ENCODE measurements at places on chromosomes 16 and 17.
A peak's percentile ranks its signal among the peaks of the same experiment; 100 is the strongest.

DNA sequence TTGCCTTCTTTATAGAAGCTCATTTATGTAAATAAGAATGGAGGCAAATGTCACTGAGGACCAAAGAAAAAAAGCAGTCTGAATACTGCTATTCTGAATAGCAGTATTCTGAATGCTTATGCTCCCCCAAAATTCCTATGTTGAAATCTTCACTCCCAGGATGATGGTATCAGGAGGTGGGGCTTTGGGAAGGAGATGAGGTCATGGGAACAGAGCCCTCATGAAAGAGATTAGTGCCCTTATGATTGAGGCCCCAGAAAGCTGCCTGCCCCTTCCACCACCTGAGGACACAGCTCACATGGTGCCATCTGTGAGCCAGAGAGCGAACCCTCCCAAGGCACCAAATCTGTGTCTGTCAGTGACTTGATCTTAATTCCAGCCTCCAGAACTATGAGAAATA is 28.8 kb downstream of the HEATR6 start:
- DNase-seq = no peak

DNA sequence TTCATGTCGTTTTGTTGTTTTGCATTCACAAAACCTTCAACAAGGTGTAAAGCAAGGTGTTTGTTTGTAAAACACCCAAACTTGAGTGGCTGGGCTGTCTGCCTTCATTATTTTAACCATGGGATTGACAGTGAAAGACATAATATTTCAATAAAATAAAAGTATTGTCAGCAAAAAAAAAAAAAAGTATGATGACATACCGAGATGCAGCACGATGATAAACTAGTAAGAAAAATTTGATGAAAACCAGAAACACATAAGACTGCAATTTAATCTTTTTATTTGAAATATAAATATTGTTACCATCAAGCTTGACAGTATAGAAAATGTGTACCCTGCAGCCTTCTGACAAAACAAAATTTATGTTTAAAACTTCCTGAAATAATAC is 419.3 kb upstream of the DYNLRB2 start:
- no peak for DNase-seq

DNA sequence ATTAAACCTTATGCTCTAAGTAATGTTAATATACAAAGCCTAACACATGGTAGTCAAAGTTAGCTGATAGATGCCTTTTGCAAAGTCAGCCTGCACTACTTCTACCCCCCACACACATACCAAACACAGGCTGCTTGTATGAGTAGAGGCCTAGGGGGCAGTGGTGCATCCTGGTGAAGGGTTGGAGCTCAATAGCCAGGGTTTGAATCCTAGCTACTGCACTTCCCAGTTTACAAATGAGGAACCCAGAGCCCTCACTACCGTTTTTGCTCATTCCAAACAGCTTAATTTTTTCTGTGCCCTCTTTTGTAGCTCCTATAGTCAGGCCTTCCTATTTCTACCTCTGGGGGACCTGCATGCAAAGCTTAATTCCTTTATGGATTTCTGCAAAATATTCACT is 18.9 kb upstream of the HYDIN start:
- no peak for DNase-seq

DNA sequence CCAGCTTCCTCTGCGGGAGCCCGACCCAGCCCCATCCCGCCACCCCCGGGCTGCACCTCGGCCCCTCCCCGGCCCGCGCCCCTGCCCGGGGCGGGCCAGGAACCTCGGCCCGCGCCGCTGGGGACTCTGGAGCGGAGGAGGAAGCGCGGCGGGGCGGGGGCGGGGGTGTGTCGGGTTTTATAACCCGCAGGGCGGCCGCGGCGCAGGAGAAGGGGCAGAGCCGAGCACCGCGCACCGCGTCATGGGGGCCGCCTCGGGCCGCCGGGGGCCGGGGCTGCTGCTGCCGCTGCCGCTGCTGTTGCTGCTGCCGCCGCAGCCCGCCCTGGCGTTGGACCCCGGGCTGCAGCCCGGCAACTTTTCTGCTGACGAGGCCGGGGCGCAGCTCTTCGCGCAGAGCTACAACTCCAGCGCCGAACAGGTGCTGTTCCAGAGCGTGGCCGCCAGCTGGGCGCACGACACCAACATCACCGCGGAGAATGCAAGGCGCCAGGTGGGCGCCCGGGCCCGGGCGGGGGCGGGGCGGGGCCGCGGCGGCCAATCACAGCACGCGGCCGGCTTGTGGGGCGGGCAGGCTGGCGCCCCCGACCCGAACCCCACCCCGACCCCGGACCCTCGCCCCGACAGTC is at the start of gene ACE:
Gene ACE (plus strand): TSS at position 208 of the 626 bp plus-strand sequence. CDS start 34 bp downstream, at position 242.
- DNase-seq = peak; percentile 37

DNA sequence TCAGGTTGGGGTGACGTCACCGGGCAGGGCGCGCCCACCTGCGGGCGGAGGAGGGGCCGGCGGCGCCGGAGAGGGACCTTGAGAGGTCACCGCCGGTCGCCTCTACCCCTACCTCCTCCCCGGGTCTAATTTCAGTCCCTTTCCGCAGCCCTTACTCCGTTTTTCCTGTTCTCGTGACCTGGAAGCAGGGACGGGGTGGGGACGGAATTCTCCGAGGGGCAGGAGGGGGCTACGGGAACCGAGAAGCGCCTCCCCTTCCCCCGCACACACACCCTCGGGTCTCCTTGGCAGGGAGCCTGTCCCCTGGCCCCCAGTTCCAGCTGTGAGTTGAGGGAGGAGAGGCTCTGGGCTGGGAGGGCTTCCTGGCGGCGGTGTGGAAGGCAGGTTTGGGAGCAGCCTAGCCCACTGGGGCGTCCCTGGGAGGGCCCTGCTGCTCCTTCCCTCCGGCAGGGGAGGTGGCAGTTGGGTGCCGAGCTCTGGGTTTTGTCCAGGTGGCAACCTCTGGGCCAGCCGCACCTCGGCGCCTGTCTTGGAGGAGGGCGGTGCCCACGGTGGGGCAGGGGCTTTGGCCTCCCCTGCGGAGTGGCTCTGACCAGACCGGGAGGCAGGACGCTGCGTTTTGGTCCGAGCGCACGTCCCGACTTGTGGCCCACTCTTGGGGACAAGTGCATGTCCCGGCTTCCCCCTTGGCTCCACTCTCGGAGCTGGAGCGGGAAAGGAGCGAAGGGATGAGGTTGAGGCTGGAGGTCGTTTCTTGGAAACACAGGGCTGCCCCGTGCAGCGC is 773 bp downstream of the SYNGR3 start:
- peak; percentile 22 for DNase-seq

DNA sequence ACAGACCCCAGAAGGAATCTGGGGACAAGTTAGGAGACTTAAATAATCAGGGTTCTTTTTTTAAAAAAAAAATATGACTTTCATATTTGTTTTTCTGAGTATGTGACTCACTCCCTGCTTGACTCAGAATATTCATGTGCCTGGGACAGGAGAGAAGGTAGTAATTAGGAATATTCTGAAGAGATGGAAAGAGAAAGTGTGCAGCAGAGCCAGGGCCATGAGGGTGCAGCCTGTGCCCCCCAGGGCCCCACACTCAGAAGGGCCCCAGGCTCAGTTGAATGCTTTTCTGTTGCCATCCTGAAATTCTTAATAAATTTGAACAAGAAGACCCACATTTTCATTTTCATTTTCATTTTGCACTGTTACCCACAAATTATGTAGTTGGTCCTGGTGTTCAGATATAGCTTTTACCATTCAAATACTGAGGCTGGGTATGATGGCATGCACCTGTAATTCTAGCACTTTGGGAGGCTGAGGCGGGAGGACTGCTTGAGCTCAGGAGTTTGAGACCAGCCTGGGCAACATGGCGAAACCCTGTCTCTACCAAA is 11.5 kb upstream of the LONP2 start:
- DNase-seq = no peak

DNA sequence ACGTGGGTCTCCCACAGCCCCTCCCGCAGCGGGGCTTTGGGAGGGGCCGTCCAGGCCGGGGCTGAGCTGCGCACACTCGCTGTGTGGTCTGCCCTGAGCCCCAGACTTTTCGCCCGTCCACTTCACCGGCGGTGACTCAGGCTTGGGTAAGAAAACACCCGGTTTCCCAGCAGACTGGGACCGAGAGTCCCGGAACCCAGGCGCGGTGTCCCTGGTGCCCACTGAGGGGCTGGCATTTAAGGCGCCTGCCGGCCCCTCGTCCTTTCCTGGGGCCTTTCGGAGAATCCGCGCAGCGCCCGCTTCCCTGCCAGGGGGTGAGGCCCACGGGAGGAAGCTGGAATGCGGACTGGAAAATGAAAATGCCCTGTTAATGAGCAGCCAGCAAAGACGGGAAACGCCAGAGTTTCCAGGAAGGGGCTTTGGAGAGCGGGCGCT is 100.3 kb downstream of the C16orf95 start:
- DNase-seq = no peak

GRCh38 chr17:35018814-35019213 is 38.5 kb downstream of the LIG3 start:
- DNase-seq = no peak

DNA sequence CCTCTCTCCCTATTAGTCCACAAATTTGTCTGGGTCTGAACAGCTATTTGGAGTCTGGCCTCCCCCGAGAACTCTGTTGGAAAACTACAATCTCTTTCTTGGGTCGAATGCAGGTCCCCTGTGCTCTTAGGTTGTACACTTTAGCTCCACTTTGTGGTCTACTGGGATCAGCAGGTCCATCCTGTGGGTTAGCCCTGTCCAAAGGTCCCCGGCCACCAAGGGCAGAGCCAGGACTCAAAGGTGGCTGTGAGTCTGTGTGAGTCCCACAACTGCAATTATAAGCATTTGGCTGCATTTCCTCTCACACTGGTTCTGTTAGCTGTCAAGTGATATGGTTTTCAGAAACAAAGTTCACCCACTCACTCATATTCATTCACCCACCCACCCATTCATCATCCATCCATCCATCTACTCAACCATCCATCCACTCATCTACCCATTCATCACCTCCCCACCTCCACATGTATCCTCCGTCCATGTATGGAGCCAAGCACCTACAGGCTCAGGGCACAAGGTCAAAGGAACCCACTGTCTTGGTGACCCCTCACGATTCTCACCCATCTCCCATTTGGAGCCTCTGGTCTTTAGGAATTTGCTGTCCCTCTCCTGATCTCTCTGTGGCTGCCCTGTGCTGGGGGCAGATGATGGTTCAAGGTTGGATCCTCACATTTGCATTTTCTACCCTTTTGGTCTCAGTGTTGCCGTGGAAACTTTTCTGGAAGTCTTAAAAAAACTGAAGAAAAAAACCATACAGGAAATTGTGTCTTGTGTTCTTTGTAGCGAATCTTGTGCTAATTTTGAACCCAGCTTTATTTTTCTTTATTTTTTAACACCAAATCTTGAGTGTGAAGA is 45.8 kb downstream of the IRF8 start:
- DNase-seq = no peak

GRCh38 chr17:40915199-40915661 is 22.2 kb downstream of the KRT23 start:
- DNase-seq = no peak

DNA sequence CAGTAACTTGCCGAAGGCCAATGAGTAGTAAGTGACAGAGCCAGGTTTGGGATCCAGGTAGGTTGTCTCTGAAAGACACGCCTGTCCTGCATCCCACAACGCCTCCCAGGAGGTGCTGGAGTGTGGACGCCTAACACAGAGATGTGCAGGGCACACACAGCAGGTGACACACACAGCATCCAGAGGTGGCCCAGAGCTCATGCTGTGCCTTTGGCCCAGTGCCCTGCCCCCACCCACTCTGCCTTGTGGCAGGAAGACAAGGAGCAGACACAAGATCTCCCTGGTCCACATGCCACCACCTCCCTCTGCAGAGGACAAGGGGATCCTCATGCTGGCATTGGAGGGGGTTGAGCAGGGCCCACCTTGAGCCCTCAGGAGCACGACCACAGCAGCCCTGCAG is 14.7 kb upstream of the STH start:
- no peak for DNase-seq

DNA sequence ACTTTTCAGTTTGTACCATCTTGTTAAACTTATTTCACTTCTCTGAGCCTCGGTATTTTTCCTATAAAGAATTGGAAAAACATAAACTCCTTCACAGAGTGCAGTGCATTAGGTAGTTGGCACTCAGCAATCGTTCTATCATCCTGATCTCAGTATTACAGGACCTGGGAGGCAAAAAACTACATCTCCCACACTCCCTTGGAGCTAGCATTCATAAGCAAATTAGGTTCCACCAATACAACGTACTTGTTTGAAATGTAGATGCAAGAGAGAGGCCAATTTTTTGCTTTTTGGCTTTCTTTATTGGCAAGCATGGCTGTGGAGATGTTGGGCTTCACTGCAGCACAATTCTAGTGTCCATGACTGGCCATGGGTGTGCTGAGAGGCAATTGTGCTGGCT is 285.2 kb downstream of the CA10 start:
- no peak for DNase-seq

DNA sequence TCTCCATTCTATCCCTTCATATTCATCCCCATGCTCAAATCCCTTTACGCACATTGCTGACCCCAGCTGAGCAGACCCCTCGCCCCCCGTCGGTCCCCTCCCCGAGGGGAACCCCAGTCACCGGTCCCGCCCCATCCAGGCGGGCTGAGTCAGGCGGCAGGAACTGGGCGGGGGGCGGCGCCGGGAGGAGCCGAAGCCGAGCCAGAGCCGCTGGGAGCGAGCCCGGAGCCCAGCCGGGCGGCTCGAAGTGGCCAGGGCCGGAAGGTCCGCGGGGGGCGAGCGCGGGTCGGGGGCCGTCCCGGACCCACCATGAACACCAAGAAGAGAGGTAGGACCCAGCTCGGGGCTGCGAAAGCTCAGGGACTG is 8.6 kb downstream of the RIPOR1 start:
- peak; percentile 58 for DNase-seq

DNA sequence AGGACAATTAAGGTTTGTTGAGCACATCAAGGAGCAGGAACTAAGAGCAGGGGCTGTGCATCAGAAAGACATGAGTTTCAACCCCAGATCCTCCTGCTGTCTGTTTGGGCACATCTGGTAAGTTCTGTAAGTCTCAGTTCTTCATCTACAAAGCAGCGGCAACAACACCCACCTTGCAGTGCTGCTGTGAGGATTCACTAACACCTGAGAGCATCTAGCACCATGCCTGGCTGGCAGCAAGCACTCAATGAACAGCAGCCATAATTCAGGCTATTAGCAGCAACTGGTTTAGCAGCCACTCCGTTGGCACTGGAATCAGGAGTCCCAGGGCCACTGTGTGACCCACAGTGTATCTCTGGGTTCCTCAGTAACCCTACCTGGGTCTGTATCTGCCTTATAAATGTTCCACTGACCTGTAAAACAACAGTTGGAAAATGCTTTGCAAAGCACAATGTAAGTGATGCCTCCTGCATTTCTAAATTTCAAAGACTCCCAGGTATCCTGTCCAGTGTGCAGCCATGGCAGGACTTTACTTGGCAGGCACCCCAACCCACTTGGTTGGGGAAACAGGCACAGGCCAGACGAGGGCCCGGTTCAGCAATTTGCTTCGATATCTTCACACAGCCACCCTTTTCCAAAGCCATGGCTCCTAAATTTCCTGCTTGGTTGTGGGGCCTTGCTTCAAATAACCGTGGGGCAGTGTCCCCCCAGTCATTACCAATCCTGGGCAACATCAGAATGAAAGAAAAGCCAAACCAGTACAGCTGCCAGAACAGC is 4.2 kb downstream of the ST3GAL2 start:
- no peak for DNase-seq

- DNase-seq = no peak
Observed at GRCh38 chr17:78947235-78948149, 22.3 kb upstream of the TIMP2 start.

GRCh38 chr17:57243171-57243622 is 13.1 kb upstream of the MSI2 start:
- peak; percentile 76 for DNase-seq

- no peak for DNase-seq
Observed at GRCh38 chr16:87933140-87933495, 3.2 kb downstream of the CA5A start.
